Umbilical cord (tissue), 2 donors: ENCODE measurements at places on chromosomes 12 and 14. TPM values are rescaled to one million over a fixed set of nuclear protein-coding genes. Genes with fewer than 3 reads are reported as not detected.
A peak's percentile ranks its signal among the peaks of the same experiment; 100 is the strongest.

GRCh38 chr14:64491637-64492036 lies 12.0 kb downstream of the ZBTB25 start:
- DNase-seq: no peak

DNA sequence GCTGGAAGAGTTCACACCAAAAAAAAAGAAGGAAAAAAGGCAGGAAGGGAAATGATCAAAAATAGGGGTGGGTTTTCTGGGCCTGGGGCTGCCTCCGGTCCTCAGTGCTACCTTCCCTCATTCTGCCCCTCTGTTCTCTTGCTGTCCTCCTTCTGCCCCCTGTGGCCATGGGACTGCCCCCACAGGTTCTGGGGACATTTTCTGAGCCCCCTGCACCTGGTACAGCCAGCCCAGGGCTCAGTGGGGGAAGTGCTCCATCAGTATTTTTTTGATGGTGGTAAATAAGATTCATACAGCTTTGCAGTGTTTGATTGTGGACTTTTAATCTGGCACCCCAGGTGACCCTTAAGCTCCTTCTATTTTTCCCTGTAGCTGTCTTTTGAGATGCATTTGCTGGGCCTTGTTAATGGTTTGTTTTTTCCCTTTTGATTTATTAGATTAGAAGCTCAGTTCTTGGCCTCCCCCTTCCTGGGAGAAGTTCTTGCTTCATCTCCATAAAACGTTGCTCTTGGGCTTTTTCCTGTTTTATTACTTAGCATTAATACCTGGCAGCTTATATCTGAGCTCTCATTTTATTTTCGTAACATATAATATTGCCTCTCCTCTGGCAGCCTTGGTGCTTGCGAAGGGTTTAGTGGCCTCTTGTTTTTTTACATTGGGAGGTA lies 43.1 kb downstream of the CHST11 start:
- peak; percentile 56 for DNase-seq

DNA sequence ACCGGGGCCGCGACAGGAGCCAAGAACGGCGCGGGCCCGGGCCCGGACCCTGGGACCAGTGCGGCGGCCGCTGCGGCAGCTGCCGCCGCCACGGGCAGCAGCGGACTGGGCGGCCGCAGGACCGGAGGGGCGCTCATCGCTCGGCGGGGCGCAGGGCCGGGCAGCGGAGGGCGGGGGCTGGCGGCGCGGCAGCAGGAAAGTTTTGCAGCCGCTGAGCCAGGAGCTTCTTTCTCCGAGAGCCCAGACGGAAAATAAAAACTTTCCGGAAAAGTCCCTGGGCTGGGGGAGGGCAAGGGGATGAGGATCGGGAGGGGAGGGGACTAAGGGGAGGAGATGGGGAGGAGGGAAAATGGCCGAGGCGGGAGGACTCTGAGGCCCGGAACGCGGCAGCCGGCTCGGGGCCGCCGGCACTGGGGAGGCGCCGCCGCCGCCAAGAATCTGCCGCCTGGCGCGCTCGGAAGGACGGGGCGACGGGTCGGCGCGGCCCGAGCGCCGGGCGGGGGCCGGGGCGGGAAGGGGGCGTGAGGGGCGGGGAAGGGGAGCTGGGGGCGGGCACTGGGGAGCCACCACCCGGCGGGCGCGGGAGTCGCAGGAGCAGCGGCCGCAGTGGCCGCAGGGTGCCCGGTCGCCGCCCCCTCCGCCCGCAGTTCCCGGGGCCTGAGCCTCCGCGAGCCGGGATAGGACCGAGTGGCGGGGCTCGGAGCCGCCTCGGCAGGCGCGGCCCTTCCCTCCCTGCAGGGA lies at the start of gene PRKD1:
Gene PRKD1 (minus strand): TSS at position 472 of the 741 bp plus-strand sequence.
- peak; percentile 83 for DNase-seq

DNA sequence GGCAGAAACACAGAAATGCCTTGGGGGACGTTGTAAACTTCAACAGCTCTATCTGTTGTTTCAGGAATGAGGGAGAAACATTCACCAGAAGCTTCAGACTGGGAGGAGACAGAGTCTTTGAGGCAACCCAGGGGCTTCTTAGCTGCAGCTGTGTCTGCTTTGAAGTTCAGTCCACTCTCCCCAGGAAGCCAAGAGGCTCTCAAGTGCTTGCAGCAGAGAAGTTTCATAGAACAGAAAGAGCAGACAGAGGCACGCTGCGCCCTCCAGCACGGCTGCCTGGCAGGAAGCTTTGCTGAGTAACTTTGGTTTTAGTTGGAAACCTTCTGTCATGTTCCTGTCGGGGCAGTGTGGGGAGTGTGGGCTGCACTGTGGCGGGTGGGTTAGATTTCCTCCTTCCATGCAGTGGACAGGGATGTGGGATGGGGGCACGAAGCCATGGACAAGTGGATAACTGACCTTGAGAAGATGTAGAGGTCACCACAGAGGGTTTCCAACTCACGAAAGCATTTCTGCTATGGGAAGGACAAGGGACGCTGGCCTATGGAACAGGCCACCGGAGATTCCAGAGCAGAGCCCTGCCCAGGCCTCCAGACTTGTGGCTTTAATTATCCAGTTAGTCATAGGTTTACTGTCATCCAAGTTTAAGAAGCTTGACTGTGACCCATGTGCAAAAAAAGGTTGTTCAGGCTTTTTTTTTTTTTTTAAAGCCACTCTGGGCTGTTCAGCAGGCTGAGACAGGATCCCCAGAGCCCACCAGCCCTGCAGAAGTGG lies 107.7 kb downstream of the ARF6 start:
- peak; percentile 98 for DNase-seq

GRCh38 chr14:90381999-90382451 lies 14.8 kb upstream of the CALM1 start:
- DNase-seq: peak; percentile 38

DNA sequence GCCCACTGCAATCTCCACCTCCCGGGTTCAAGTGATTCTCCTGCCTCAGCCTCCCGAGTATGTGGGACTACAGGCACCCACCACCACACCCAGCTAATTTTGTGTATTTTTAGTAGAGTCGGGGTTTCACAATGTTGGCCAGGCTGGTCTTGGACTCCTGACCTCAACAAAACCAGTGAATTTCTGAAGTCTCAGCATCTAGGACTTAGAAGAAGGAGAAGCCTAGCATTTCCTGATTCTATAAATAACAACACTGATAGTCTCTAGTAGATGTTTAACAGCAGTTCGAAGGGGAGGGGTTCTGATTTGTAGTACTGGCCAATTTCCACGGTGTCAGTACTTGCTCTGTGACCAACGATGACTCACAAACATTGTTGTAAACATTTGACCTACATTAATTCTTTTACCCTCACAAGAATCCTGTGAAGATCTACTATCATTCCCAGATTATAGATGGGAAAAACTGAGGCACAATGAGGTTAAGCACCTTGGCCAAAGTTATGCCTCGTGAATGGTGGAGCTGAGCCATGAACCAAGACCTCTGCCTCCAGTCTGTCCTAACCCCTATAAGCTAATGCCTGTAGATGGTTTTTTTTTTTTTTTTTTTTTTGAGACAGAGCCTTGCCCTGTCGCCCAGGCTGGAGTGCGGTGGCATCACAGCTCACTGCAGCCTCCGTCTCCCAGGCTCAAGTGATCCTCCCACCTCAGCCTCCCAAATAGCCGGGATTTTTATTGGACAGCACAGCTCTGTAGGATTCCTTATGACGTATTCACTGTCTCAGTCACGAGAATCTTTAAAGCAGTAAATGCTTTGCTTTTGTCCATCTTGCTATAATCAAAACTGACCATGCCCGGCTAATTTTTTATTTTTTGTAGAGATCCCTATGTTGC lies 5.2 kb downstream of the P2RX4 start:
- DNase-seq: peak; percentile 64

DNA sequence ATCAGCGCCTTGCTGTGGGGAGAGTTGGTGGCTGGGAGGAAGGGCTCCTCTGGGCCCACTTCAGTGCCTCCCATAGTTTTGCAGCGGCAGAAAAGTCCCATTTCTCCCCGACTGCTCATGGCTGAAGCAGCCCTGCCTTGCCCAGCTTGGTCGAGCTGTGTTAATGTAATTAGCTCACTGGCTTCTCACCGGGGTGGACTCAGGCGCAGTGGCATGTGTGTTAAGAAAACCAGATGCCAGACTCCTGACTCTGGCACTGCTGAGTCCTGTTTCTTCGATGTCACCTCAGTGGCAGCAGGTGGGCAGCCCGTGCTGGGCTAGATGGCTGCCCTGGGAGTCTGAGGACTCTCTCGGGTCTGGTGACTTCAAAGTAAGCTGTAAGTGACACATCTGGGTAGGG lies 47.4 kb downstream of the CHST11 start:
- no peak for DNase-seq

DNA sequence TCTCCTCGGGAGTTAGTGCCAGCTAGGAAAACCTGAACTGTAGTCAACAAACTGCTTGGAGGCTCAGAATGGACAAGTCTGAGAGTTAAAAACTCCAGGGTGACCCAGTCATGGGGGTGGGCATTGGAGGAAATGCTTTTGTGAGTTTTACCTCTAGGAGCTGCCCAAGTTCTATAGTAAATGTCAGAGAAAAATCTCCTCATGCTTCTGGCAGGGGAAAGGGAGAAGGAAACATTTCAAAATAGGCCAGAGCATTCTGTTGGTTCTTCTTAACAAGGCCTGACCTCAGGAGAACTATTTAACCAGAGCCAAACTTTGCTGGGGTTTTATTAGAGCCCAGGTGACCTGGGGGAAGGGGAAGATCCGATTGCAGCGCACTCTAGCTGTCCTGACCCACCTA lies 12.3 kb downstream of the NINJ2 start:
- DNase-seq: no peak

GRCh38 chr12:5432011-5432400 lies at the start of gene NTF3:
TSS of gene NTF3 (plus strand) at chr12:5432108. CDS start at chr12:5432325, 217 bp downstream.
- DNase-seq: no peak

- peak; percentile 42 for DNase-seq
These were observed 744 bp downstream of the STYX start for GRCh38 chr14:52730709-52731111.

DNA sequence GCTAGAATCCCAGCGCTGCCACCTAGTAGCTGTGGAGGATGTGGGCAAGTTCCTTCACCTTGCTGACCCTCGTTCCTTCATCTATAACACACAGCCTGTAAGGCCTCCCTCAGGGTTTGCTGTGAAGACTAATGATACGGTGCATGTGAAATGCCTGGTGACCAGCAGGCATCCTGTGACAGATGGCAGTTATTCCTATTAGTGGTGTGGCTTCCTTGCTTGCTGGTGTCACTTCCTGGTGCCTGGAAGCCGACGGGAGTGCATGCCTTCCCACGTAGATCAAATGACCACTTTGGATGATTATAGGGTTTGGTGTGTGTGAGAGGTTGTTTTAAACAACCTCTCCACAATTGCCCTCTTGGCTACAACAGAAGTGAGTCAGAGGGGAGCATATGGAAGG lies 894.9 kb downstream of the VRK1 start:
- DNase-seq: no peak

DNA sequence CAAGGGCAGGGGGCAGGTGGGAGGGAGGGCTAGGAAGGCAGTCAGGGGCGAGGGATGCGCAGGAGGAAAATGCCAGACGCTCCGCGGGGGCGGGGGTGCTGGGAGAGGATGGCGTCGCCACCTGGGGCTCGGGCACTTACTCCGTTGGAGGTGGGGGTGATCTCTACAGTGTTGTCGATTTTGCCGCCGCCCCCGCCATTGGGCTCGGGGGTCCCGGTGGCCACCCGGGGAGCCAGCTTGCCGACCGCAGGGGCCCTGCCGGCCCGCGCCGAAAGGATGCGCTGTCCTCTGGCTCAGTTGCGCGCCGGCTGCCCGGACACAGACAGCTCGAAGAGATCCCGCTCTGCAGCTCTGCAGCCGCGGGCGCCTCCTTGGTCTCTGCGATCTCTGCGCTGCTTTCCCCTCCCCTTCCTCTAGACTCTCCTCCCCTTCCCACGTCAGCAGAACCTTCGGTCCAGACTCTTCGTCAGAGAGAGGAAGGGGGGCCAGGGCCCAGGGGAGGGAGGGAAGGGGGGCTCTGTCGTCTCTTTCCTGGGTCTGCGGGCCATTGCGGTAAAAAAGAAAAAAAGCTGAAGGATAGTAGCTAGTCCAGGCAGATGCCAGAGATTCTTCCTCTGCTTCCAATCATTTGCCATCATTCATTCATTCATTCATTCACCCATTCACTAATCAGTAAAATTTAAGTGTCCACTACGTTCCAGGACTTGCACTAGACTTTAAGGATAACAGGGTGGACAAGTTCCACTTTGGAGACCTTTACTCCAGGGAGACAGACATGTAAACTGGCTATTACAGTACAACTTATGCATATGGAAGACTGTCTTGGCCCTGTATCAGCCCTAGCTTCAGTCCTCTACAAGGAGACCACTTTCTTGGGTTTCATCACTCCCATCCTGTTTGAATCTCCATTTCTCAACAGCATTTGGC lies at the start of gene SLC22A17:
Gene SLC22A17 (minus strand): TSS at position 382 of the 927 bp plus-strand sequence.
- peak; percentile 96 for DNase-seq

- DNase-seq: peak; percentile 70
These were observed 82.8 kb downstream of the TNFAIP2 start for GRCh38 chr14:103206023-103206481.

DNA sequence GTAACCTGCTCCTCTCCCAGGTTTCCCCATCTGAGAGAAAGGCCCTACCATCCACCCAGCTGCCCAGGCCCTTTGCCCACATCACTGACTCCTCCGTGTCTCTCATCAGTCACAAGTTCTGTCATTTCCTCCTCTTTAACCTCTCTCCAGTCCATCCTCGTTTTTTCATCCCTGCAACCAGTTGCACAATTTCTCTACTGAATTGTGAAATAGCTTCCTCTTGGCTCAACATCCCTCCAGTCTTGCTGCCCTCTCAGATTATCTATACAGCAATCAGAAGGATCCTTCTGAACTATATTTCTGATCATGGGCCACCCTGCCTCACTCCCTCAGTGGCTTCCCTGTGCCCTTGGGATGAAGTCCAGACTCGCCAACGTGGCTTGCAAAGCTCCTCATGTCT lies 6.8 kb downstream of the FAM161B start:
- DNase-seq: peak; percentile 57

DNA sequence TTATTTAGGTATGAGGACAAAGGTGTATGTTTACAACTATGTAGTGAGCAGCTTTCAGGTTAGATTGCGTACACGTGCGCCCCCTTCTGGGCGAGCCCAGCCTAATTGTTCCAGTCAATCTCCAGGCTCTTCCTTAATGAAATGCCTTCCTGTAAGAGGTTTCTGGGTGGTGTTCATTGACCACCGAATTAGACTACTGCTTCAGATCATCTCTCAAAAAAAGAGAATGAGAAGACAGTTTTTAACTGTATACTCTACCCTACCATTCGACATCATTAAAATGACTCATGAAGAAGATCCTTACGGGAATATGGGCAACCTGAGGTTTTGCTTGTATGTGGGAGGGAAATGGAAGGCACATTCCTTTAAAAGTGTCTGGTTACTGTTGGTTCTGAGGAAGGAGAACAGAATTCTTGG lies 2.1 kb downstream of the LUM start:
- peak; percentile 87 for DNase-seq

GRCh38 chr14:61527325-61528100 lies 167.8 kb upstream of the HIF1A start:
- peak; percentile 70 for DNase-seq

The DDX47 gene
- total RNA-seq: 54.9 TPM

The ADAM21 gene
- 3.4 TPM for total RNA-seq

The LGR5 gene
- total RNA-seq: 4.1 TPM

The KRT80 gene
- total RNA-seq: not detected

The PACS2 gene
- 17.8 TPM for total RNA-seq

The GDF3 gene
- 2.9 TPM for total RNA-seq

The KCNK10 gene
- 2.9 TPM for total RNA-seq
